ENCODE measurements at places on chromosomes 16 and 17. TPM values are rescaled to one million over a fixed set of nuclear protein-coding genes. Genes with fewer than 3 reads are reported as not detected.

Gene ITGA2B
- total RNA-seq, result 0.23 TPM

Gene GINS2
- 6.5 TPM for total RNA-seq

Gene GNG13
- total RNA-seq, result not detected

Gene FAM117A
- total RNA-seq, result 10.3 TPM

Gene HLF
- not detected for total RNA-seq

Gene KRTAP16-1
- not detected for total RNA-seq

Gene CA7
- total RNA-seq, result not detected

Gene C17orf50
- total RNA-seq, result not detected

Data from hair follicular keratinocyte (primary cell).